T-helper 2 cell treated with Interferon-gamma antibody and Interleukin-4, amounts not matched to agents 5 μg/mL and 100 μg/mL, for 36 hours (primary cell): ENCODE measurements at places on chromosomes 6 and 20.

DNA sequence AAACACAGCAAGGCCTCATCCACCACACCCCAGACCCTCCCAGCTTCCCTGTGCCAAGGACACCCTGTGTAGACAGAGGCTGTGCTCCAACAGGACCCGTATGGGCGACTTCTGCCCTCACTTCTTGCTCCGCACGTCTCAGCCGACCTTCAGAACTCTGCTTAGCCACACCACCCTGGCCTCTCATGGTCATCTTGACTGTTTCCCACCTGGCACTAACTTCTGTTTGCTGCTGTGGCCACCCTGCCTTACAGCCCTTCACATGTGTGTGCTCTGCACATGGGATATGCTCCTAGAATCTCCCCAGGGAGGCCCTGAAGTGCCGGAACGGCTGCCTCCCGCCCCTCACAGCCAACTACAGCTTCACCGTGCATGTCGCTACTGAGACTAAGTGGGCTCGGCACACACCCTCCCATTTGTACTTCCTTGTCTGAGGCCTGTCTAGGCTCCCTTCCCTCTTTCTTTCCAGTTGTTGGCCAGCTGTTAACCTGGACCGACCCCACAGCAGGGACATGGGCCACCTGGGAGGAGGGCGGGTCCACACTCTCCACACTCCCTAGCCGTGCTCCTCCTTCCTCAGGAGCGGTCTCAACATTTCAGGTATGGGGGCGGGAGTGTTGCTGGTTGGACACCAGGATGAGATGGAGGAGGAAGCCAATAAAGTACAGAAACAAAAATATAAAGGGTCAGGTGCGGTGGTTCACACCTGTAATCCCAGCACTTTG is 69.6 kb downstream of the PYGB start:
- H3K4me3 ChIP-seq, result no peak overlapping the region
- H3K4me1 ChIP-seq, result peaks cover 13% of the 10 kb centered on the region
- peak overlapping the region; percentile 52 for H3K27ac ChIP-seq
- peaks cover 13% of the 10 kb centered on the region for H3K36me3 ChIP-seq
- no peaks in the 10 kb centered on the region for H3K27me3 ChIP-seq
- no peak for DNase-seq

DNA sequence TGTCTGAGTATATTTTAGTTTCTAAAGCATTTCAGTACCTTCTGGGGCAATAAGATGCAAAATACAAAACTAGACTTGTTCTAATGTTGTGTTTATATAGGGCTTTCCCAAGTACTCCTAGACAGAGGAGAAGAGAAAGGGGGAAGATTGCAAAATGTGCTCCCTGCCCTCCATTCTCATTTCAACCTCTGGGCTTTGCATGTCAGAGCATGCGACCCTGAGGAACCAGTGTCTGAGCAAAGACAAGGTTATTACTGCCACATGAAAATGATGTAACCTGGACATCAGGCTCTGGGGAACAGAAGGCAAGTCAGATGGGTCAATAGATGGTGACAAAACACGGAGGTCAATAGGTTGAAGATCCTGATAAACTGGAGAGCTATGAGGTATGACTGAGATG is 253.5 kb upstream of the TCF21 start:
- H3K27ac ChIP-seq, result no peak overlapping the region
- no peaks in the 10 kb centered on the region for H3K4me1 ChIP-seq
- no peaks in the 10 kb centered on the region for H3K27me3 ChIP-seq
- H3K36me3 ChIP-seq, result no peaks in the 10 kb centered on the region
- no peak overlapping the region for H3K4me3 ChIP-seq

DNA sequence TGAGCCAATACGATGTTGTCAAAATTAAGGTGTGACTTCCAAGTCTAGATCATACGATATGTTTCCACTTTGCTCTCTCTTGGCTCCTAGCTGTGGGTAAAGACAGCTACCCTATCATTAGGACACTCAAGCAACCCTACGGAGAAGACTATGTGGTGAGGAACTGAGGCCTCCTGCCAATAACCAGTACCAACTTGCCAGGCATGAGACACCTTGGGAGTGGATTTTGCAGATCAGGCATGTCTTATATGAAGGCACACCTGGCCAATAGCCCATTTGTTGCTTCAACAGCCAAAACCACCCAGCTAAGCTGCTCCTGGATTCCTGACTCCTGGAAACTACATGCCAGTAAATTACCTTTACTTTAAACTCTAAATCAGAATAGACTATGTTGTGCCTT is 863.4 kb downstream of the DHX35 start:
- no peak overlapping the region for H3K27ac ChIP-seq
- H3K4me1 ChIP-seq, result no peaks in the 10 kb centered on the region
- H3K36me3 ChIP-seq, result no peaks in the 10 kb centered on the region

GRCh38 chr6:131692589-131692988 is 8.6 kb downstream of the OR2A4 start:
- no peaks in the 10 kb centered on the region for H3K27me3 ChIP-seq
- peaks cover 20% of the 10 kb centered on the region for H3K36me3 ChIP-seq
- no peak overlapping the region for H3K27ac ChIP-seq
- no peak overlapping the region for H3K4me3 ChIP-seq

- no peaks in the 10 kb centered on the region for H3K36me3 ChIP-seq
- H3K27me3 ChIP-seq, result no peaks in the 10 kb centered on the region
- H3K27ac ChIP-seq, result no peak overlapping the region
- DNase-seq, result peak; percentile 17
- no peaks in the 10 kb centered on the region for H3K4me1 ChIP-seq
Measured at GRCh38 chr6:164927288-164928056, 381.9 kb downstream of the C6orf118 start.

DNA sequence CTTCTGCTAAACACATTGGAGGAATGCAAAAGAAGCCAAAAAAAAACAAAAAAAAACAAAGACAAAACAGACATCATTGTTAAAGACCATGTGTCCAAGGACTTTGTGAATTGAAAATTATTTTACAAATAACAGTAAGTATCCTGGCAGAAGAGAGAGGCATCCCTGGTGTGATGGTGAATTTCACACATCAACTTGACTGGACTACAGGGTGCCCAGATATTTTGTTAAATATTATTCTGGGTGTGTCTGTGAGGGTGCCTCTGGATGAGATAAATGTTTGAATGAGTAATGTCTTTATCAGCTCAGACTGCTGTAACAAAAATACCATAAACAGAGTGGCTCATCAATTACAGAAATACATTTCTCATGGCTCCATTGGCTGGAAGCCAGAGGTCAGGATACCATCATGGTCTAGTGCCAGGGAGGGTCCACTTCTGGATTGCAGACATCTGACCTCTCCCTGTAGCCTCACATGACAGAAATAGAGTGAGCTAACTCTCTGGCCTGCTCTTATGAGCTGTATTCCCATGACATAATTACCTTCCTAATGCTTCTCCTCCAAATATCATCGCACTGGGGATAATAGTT is 12.2 kb upstream of the C6orf118 start:
- no peak overlapping the region for H3K27ac ChIP-seq
- no peaks in the 10 kb centered on the region for H3K36me3 ChIP-seq
- no peak overlapping the region for H3K4me3 ChIP-seq
- DNase-seq, result no peak
- H3K27me3 ChIP-seq, result no peaks in the 10 kb centered on the region
- H3K4me1 ChIP-seq, result no peaks in the 10 kb centered on the region

DNA sequence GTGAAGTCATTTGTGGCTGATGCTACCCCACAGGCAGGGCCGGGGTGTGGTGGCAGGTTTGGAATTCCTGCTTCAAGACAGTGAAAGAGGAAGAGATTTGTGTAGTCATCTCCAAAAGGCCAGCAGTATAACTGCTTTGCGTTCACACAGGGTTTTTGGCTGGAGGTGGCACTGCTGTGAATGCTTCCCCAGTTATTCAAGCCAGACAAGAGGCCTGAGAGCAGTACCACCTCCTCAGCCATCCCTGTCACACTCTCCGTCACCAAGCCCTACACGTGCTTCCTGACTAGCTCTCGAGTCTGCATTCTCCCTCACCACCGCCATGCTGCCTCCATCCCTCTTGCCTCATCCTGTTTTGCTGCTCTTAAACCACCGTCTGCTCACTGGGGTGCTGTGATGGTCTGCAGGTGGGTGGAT is 23.9 kb downstream of the ARMC2 start:
- H3K27ac ChIP-seq, result peak overlapping the region; percentile 29
- H3K4me1 ChIP-seq, result peaks cover 59% of the 10 kb centered on the region
- DNase-seq, result no peak
- H3K4me3 ChIP-seq, result peak overlapping the region; percentile 15
- peaks cover 42% of the 10 kb centered on the region for H3K36me3 ChIP-seq
- H3K27me3 ChIP-seq, result peaks cover 19% of the 10 kb centered on the region

DNA sequence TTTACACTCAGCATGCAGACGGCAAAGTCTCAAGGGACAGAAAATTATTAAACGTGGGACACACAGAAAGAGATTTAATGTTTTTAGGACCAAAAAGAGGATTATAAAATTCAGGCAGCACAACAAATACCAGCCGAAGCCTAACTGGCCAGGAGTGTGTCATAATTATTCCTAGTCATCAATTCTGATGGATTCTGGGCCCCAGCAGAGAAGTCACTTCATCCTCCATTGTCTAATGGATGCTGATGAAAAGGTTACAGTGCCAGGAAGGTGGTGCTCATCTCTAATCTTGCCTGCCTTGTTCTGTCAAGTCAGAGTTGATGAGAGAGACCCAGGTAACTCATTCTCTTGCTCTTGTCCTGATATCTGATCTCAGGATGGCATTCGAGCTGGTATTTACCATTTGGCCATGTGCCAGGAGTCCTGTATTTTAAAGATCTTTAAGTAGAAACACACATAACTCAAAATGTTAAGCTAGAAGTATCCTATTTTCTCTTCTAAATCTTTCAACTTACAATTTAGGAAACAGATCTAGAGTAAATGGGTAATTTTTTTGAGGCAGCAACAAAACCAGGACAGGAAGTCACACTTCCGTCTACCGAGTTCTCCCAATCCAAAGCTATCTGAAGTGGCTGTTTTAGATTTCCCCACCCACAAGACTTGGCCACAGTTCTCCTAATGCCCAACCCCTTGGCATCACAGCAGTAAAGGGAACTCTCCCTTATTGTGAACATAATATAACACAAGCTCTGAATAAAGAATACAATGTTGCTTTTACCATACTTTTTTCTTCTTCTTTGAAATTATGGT is 50.0 kb downstream of the ADAT2 start:
- no peak overlapping the region for H3K27ac ChIP-seq
- H3K4me3 ChIP-seq, result no peak overlapping the region
- no peaks in the 10 kb centered on the region for H3K36me3 ChIP-seq
- DNase-seq, result no peak
- H3K27me3 ChIP-seq, result no peaks in the 10 kb centered on the region
- peaks cover 13% of the 10 kb centered on the region for H3K4me1 ChIP-seq

- H3K4me3 ChIP-seq, result no peak overlapping the region
- no peak for DNase-seq
- H3K36me3 ChIP-seq, result peaks cover 15% of the 10 kb centered on the region
- H3K27me3 ChIP-seq, result no peaks in the 10 kb centered on the region
- no peak overlapping the region for H3K27ac ChIP-seq
- H3K4me1 ChIP-seq, result peaks cover 7% of the 10 kb centered on the region
Measured at GRCh38 chr20:10415013-10415650, 18.9 kb downstream of the MKKS start.

DNA sequence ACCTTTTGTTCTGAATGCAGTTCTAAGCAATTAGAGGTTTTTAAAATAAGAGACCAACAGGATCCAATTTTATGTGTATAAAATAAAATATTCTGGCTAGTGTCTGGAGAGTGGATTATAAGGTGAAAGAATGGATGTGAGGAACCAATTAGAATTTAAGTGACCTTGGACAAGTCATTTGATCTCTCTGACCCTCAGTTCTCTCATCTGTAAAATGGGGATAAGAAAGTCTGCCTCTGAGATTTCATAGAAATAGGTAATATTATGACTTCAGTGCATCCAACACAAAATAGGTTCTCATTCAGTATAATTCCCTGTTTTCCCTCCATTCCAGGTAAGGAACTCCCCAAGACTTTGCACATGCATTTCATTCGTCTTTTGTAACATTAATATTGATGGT is 18.9 kb downstream of the CASS4 start:
- no peak for DNase-seq
- no peak overlapping the region for H3K4me3 ChIP-seq
- no peaks in the 10 kb centered on the region for H3K27me3 ChIP-seq
- peaks cover 30% of the 10 kb centered on the region for H3K4me1 ChIP-seq

DNA sequence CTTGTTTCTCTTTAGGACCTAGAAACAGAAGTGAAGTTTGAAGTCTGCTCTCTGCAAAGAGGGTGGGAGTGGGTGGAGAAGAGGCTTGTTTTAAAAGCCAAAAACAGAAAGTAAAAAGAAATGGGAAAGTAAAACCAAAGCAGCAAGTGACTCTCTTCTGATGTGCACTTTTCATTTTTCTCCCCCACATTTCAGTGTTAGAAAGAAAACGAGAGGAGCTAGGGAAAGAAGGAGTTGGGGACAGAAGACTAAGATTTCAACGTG is 1.3 kb downstream of the C6orf141 start:
- peak overlapping the region; percentile 88 for H3K4me3 ChIP-seq
- peaks cover 19% of the 10 kb centered on the region for H3K4me1 ChIP-seq
- no peak overlapping the region for H3K27ac ChIP-seq
- H3K36me3 ChIP-seq, result no peaks in the 10 kb centered on the region

GRCh38 chr6:31908791-31909190 is 6.9 kb upstream of the ZBTB12 start:
- H3K27ac ChIP-seq, result no peak overlapping the region
- no peaks in the 10 kb centered on the region for H3K36me3 ChIP-seq
- no peaks in the 10 kb centered on the region for H3K27me3 ChIP-seq
- peak; percentile 12 for DNase-seq
- no peak overlapping the region for H3K4me3 ChIP-seq
- H3K4me1 ChIP-seq, result peaks cover 14% of the 10 kb centered on the region

DNA sequence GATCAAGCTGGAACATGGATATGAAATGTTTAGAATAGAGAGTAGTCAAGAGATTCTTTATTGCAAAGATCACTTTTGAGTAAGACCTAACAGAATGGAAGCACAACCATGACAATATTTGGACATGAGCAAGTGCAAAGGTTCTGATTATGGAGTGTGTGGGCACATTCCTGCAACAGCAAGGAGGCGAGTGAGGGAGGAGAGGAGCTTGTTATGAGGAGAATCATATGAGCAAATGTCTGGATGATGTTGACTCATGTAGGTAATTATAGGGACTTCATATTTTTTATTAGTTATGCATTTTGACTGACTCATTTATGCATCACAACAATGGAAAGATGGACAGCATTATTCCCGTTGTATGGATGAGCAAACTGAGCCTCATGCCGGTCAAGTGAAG is 100.8 kb upstream of the SLC35B3 start:
- H3K4me1 ChIP-seq, result no peaks in the 10 kb centered on the region
- no peak overlapping the region for H3K27ac ChIP-seq
- H3K4me3 ChIP-seq, result no peak overlapping the region
- no peak for DNase-seq
- H3K27me3 ChIP-seq, result no peaks in the 10 kb centered on the region

GRCh38 chr6:158722176-158722729 is 72.4 kb downstream of the SYTL3 start:
- DNase-seq, result no peak
- H3K4me1 ChIP-seq, result peaks cover 36% of the 10 kb centered on the region
- no peaks in the 10 kb centered on the region for H3K27me3 ChIP-seq
- H3K4me3 ChIP-seq, result no peak overlapping the region
- peaks cover 66% of the 10 kb centered on the region for H3K36me3 ChIP-seq
- H3K27ac ChIP-seq, result no peak overlapping the region

- DNase-seq, result no peak
- H3K4me1 ChIP-seq, result no peaks in the 10 kb centered on the region
- H3K4me3 ChIP-seq, result no peak overlapping the region
- no peaks in the 10 kb centered on the region for H3K27me3 ChIP-seq
Measured at GRCh38 chr6:78525976-78526375, 341.4 kb upstream of the IRAK1BP1 start.

- DNase-seq, result no peak
- H3K27me3 ChIP-seq, result no peaks in the 10 kb centered on the region
- H3K27ac ChIP-seq, result peak overlapping the region; percentile 39
- H3K36me3 ChIP-seq, result peaks cover 42% of the 10 kb centered on the region
- no peak overlapping the region for H3K4me3 ChIP-seq
Measured at GRCh38 chr6:111683749-111684267, 78.1 kb upstream of the TRAF3IP2 start.
